ENCODE measurements at places on chromosomes 11 and 22.

DNA sequence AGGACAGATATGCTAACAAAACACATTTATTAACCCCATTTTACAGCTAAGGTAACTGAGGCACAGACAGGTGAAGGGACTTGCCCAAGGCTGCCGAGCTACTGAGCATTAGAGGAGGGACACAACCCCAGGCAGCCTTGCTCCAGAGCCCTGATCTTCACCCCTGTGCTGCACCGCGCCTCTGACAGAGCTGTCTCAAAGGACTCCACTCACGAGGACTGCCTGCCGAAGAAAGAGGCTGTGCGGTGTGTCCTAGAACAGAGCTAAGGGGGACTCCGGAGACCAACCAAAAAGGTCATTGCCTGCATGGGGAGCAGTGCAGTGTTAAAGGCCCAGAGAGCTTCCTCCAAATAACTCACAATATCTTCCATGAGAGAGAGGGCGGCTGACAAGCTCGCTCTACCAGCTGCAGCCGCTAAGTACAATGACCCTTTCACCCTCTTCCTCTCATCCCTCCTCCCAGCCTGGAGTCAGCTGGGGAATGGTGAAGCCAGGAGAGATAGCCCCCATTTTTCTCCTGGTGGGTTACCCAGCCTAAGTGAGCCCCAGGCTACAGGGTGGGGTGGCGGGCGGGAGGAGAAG is 119.2 kb downstream of the DSCAML1 start:
- no peak for DNase-seq

DNA sequence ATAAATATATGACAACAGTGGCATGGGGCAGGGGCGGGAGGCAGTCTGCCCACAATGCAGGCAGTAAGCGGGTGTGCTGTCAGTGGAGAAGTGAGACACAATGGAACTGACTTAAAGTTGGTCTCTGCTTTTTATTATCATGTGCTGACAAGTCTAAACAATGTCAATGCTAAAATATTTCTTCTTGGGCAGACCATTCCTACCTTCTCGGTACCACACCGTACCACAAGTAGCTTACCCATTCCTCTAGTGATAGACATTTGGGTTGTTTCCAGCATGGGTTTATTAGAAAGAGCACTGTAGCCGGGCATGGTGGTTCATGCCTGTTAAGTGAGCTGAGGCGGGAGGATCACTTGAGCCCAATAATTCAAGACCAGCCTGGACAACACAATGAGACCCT is 2.6 kb upstream of the CHADL start:
- no peak for DNase-seq

GRCh38 chr11:16843294-16843693 is 104.8 kb downstream of the C11orf58 start:
- DNase-seq, result no peak

- no peak for DNase-seq
Observed at GRCh38 chr22:49590381-49590780, 237.3 kb downstream of the BRD1 start.

DNA sequence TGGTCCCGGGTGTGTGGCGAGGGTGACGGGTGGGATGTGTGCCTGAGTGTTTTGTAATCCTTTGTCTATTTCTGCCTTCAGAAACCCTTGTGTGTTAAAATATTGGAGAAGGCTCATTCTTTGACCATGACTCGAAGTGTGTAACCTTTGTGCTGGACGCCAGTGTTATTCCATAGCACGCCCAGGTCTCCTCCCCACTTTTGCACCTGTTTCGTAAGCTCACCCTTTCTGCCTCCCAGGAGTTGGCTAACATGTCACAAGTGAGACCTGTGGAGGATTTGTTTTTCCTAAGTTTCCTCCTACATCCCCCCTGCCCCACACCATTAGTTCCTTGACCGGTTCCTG is 382 bp downstream of the C11orf54 start:
- no peak for DNase-seq

DNA sequence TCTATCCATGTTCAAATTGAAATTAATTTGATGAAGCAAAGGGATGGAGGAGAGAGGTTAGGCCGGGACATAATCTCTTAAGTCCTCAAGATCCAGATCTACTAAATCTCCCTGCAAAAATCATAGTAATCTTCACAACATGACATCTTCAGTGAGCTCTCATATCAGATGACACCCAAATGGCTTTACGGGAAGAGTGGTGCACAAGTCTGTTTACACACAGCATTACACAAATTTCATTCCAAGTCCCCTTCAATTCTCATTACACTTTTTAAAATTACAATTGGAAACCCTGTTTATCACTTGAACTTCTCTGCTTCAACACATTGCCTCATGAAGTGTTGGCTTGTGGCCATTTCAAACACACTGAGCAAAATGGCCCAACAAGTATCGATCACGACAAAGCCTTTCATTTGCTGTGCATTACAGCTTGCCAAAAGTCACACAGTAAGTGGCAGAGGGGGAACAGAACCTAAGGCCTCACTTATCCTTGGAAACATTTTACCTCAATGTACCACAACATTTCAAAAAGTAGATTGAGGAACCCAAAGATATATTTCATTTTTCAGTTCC is 17.9 kb upstream of the TPH1 start:
- DNase-seq, result no peak

GRCh38 chr11:134751766-134752165 is 339.7 kb upstream of the B3GAT1 start:
- no peak for DNase-seq

- no peak for DNase-seq
Observed at GRCh38 chr22:44682556-44683168, 19.3 kb upstream of the PRR5 start.

- no peak for DNase-seq
Observed at GRCh38 chr11:119157063-119157462, 8.2 kb downstream of the ABCG4 start.

- no peak for DNase-seq
Observed at GRCh38 chr11:114447892-114448291, 8.6 kb downstream of the REXO2 start.

- DNase-seq, result no peak
Observed at GRCh38 chr22:23752090-23752691, 1.3 kb upstream of the ZNF70 start.

DNA sequence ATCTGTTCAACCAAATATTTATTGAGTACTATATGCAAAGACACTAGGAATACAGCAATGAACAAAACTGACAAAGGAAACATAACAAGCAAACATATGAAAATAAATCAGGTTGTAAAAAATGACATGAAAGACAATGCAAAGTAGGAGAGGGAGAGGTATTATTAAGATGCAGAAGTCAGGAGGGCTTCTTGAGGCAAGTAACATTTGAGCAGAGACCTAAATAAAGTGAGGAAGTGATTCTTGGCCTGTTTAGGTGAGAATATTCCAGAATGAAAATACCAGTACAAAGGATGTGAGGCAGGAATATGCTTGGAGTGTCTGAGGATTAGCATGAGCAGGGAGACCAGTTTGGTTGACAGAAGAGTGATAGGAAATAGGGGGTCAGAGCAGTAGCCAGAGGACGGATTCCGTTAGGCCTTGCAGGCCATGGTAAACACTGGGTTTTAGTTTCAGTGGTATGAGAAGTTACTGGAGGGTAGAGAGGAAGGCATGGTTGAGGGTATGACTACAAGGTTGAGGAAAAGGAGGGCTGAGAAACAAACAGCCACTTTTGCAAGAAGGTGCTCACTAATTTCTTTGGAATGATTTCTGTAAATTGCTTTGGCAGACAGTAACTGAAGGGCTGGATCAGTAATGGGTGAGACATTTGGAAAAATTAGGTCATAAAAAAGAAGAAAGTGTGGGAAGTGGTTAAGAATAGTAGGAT is 191.9 kb downstream of the SWAP70 start:
- no peak for DNase-seq

DNA sequence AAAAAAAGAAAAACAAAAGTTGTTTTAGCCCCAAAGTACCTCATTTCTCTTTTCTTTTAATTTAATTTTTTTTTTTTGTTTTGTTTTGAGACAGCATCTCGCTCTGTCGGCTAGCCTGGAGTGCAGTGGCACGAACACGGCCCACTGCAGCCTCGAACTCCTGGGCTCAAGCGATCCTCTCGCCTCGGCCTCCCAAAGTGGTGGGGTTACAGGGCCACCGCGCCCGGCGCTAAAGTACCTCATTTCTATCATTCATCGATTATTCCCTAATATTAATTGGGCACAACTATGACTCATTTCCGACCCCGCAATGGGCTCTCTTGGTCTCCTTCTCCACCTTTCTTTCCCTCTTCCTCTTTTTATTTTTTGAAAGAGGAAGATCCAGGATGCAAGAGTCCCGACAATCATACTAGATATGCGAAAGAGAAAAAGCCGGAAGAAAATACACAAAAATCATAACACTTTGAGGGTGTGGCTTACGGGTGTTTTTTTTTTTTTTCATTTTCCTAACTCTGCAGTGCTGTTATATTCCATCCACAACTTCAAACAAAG is 475 bp upstream of the AIP start:
- no peak for DNase-seq

GRCh38 chr11:2477936-2478335 is 33.1 kb downstream of the KCNQ1 start:
- DNase-seq, result no peak

DNA sequence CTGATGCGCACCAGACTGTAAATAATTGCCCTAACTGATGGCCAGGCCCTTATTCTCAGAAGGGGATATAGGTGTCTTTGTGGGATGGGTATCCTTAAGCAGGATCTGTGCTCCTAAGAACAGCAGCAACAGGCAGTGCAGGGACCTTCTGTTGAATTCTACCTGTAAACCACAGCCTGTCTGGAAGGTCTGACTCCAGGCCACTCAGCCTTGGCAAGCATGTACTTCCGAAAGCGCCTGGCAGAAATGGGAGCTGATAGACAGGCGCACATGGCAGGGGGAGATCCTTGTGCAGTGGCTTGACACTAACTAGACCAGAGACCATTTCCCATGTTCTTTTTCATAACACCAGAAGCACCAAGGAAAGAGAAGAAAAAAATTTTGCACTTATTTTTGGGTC is 59.0 kb downstream of the C22orf31 start:
- DNase-seq, result no peak

DNA sequence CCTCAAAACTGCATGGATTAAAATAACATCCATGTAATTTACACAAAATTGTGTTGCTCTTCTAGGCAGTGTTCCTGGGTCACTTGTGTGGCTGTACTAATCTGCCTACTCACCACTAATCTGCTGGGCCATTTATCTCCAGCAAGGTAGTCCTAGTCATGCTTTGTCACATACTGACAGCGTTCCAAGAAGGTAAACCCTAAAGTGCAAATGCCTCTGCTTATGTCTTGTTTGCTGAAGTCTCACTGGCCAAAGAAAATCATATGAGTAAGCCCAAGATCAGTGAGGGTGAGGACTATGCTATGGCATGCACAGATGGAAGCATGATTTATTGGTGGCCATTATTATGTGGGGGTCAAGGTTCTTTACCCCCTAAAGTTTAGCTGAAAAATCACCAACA is 630.2 kb upstream of the LUZP2 start:
- no peak for DNase-seq

- DNase-seq, result no peak
Observed at GRCh38 chr11:123696183-123696582, 41.8 kb upstream of the SCN3B start.

- no peak for DNase-seq
Observed at GRCh38 chr11:47163193-47163592, 13.5 kb downstream of the ARFGAP2 start.

GRCh38 chr22:21587803-21588611 is 20.5 kb downstream of the UBE2L3 start:
- DNase-seq, result peak; percentile 39

- DNase-seq, result no peak
Observed at GRCh38 chr11:31655483-31655882, 145.9 kb downstream of the ELP4 start.

DNA sequence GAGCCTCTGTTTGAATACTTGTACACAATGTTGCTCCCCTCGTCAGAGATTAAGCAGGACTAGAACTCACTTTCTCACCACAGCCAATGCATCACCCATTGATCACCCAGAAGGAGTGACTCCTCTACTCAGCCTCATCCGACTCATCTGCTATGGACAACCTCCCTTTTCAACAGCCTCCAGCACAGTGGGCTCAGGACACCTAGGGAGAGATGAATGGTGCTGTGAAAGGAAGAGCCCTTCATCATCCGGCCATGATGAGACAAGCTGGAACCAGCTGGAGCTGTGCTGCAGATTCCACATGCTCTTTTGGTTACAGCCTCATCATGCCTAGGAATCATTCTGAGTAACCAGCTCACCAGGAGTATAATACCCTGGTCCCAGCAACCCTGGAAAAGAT is 15.5 kb downstream of the C11orf91 start:
- DNase-seq, result no peak

DNA sequence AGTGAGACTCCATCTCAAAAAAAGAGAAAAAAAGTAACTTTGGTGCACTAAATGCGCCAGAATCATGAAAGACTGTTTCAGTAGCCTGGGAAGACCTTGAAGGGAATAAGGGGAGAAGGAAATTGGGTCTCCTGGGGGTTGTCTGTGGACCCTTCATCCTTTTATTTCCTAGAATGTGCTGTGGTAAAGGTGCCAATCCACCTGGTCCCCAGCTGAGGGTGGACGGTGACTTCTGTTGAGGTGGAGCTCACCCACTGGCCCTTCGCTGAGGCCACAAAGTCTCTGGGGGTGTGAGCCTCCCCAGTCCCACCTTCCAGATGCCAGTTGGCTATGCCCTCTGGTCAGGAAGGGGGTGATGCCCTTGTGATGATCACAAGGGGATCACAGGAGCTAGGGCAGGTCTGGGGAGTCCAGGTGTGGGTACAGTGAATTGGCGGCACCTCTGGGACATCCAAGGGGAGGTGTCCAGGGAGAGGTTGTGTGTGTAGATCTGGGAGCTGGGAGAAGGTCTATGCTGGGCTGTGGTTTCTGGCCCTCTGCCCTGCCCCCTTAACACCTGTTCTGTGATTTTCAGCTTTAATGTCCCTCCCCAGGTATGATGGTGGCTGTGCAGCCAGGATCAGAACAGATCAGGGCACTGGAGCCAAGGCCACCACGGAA is 34.2 kb upstream of the LMO1 start:
- DNase-seq, result no peak

DNA sequence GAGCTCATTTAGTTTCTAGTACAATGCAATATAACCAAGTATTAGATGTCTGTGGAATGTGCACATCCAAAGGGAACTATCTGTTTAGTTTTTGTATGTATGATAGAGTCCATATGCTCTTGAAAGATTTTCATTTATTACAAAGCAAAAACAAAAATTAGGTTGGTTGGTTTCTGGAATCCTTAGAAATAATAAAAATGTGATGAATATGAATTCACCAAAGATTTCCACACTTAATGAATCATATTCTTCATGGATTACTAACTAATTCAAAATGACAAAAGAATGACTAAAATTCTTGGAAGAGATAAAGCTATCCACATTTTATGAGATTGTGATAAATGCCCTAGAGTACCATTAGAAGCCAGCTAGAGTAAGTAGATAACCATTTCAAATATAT is 261.1 kb downstream of the SBF2 start:
- no peak for DNase-seq

DNA sequence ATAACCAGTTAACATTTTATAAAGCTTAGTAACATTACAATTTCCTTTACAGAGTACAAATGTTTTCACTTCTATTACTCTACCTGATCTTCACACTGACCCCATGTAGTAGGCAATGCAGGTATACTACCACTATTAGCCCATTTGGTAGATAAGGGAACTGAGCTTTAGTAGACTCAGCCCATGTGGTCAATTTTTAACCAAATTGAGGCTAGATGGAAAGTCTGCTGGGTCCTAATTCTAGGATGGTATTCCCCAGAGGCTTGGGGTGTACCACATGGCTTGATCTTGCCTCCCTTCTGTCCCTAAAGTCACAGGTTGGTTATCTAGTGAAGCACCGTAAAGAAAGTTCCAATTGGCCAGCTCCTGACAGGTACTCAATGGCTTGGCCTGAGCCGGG is 48.2 kb downstream of the NRXN2 start:
- no peak for DNase-seq

- DNase-seq, result no peak
Observed at GRCh38 chr11:35147235-35147634, 8.3 kb downstream of the CD44 start.

Data from stimulated activated CD4-positive, alpha-beta T cell treated with anti-CD3 and anti-CD28 coated beads, Interleukin-1b, Interleukin-23, amount 100 ng/mL, for 24 hours (primary cell).